ENCODE measurements at places on chromosomes 6 and 20.

GRCh38 chr6:15287670-15288375 lies 42.0 kb downstream of the JARID2 start:
- no peak for DNase-seq

DNA sequence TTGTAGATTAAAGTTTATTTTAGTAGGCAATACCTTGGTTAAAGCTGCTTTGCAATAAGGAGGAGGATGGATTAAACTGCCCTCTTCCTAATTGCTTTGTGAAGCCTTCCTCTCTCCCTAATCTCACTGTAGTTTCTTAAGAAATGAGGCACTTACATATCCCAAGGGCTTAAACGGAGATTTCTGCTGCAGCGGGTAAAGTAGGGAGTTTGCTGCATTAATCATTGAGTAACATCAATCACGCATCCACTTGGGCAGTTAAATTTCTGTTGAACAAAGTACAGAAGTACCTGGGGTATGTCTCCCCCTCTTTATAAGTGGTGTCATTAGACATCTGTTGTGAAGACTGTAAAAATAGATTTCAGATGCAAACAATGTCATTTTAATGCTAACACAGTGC lies 29.5 kb upstream of the ARID1B start:
- no peak for DNase-seq

DNA sequence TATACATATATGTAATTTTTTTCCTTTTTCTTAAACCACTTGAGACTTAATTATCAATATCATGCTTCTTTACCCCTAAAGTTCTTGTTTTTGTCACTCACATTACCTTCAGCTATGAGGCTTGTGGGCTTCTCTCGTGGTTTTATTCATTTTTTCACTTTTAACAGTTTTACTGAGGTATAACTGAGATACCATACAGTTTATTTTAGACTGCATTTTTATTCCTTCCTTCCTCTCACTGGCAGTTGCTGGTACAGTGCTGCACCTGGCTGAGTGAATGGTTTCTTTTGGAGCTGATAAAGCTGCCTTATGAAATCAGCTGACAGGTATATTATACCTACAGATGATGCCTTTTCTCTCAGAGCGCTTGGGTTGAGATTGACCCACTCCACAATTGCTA lies 54.4 kb downstream of the LRP11 start:
- no peak for DNase-seq

- no peak for DNase-seq
These were observed 40.9 kb downstream of the NCOA7 start for GRCh38 chr6:125831659-125832058.

DNA sequence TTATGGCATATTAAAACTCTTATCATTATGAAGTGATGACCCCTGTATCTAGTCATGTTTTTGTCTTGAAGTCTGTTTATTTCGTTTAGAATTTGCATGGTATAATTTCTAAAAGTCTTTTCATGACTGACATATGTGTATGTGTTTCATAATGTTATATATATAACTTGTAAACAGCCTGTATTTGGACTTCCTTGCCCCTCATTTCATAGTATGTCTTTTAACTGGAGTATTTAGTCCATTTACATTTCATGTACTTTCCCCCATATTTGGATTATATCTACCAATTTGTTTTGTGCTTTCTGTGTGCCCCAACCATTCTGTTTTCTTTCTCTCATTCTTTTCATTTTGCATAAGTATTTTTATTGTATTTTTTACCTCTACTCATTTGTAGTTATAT lies 59.0 kb downstream of the SYCP2L start:
- DNase-seq: no peak
